ENCODE measurements at places on chromosomes 7 and 10.
A peak's percentile ranks its signal among the peaks of the same experiment; 100 is the strongest.

DNA sequence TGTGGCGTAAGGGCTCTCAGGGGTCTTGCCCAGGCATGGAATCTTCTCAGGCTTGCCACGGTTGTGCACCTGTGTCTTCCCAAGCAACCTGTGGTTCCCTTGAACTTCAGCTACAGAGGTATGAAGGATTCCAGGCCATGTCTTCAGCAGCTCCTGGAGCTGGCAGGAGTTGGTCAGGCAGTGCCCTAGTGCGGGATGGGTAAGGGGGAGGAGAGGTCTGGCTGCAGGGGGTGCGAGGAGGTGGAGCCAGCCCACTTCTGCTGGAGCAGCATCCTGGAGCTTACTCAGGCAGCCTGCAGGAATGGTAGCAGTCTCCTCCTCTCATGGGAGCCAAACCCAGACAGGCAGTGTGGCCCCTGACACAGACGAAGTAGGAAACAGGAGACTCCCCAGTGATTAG, 3.8 kb upstream of the TRIL start:
- no peak for DNase-seq

DNA sequence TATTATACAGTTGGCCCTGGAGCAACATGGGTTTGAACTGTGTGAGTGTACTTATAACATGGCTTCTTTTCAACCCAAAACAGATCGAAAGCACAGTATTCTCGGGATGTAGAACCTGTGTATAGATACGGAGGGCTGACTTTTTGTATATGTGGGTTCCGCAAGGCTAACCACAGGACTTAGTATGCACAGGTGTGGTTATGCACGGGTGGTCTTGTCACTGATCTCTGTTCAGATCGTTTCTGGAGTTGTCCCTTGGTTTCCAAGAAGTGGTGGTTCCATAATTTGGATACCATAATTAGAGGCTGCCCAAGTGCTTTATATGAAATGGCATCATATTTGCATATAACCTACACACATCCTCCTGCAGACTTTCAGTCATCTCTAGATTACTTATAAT, 10.9 kb upstream of the BHLHA15 start:
- DNase-seq = peak; percentile 7

DNA sequence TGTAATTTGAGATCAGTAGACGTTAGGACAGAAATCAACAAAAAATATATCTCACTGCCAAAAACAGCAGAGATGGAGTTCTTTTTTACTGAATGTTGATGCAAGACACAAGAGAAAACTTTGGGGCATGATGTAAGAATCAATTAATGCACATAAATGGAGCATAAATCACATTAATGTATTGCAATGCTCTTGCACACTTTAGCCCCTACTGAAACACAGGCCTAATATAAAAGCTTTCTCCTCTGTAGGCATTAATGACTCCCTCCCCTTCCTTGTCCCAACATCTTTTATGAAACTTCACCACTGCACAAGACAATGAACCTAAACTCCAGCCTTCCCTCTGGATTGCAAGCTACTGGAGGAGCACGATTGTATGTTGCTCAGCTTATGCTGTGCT, 58.8 kb downstream of the CACNA2D1 start:
- no peak for DNase-seq

GRCh38 chr7:24871770-24872169, 108.2 kb downstream of the OSBPL3 start:
- no peak for DNase-seq

- no peak for DNase-seq
These were observed 205.4 kb downstream of the IMMP2L start for GRCh38 chr7:111356941-111357340.

GRCh38 chr7:98387544-98388226, 13.2 kb downstream of the BAIAP2L1 start:
- no peak for DNase-seq

GRCh38 chr7:1597066-1597760, 27.4 kb upstream of the PSMG3 start:
- DNase-seq = no peak
